ENCODE measurements at places on chromosomes 1 and 21.

- no peak for DNase-seq
Measured at GRCh38 chr1:240258910-240259309, 167.2 kb downstream of the FMN2 start.

GRCh38 chr1:151520359-151520758, 9.2 kb downstream of the CGN start:
- DNase-seq: no peak

DNA sequence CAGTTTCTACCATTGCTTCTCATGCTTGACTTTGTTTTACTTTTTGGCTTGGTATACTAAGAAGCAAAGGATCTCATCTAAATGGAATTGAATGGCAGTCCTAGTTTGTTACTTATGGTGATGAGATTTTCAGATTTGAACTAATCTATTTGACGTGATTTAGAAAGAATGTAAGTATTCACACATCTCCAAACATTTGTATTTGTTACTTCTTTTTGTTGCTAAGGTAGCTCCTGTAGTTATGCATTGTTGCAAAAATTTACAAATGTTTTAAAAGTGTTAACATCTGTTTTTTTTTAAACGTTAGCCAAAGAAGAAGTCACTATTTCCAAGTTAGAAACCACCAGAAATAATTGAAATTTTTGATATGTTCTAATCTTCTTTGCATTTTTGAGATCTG, 222.5 kb downstream of the RPS6KC1 start:
- DNase-seq: no peak

GRCh38 chr1:147892216-147892615, 10.4 kb upstream of the GJA8 start:
- DNase-seq: peak; percentile 1

DNA sequence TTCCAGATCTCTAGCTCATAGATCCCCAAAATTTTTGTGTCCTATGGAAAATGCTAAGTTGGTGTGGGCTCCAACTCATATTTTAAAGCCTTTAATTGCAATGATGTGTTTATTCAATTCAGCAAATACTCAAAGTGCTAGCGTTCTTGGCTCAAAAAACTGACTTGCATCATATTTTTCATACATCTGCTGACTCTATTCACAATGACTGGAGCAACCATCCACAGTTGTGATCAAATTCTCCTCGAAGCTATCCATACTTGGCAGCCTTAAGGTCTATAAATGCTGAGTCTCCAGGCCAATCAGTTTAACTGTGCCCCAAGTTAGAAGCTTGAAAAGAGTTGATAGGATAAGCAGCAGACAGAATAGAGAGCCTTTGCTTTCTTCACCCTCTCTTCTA, 2.9 kb upstream of the ATP1A1 start:
- no peak for DNase-seq

DNA sequence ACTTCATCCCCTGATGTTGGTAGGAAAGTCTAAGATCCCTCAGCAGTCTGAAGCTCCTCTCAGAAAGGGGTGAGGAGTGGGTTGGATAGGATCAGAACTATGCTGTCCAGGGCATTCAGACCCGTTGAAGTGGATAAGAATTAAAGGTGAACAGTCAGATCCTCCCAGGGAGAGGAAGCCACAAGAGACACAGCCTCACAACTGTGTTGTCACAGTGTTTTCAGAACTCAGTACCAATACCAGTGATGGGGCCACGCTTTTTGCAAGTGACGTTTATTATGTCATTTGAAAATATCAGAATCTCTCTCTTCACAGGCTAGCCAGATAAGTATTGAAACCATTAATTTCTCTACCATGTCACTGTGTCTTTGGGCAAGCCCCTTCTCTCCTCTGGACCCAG, 15.4 kb upstream of the EPS15 start:
- DNase-seq: no peak

DNA sequence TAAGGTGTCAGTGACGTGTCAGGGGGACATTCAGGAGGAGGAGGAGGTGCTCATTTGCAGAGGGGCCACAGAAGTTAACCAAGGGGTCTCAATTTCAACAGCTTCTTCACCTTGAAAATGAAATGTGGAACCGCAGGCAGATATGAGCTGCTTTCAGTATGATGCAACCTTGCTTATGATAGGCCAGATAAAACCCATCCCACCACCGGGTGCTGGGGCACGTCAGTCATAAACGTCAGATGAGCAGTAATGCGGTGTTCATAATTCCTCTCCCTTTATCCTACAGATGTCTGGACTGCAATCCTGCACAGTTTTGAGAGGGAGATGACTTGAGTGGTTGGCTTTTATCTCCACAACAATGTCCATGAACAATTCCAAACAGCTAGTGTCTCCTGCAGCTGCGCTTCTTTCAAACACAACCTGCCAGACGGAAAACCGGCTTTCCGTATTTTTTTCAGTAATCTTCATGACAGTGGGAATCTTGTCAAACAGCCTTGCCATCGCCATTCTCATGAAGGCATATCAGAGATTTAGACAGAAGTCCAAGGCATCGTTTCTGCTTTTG, 1.7 kb downstream of the PTGFR start:
- DNase-seq: no peak

DNA sequence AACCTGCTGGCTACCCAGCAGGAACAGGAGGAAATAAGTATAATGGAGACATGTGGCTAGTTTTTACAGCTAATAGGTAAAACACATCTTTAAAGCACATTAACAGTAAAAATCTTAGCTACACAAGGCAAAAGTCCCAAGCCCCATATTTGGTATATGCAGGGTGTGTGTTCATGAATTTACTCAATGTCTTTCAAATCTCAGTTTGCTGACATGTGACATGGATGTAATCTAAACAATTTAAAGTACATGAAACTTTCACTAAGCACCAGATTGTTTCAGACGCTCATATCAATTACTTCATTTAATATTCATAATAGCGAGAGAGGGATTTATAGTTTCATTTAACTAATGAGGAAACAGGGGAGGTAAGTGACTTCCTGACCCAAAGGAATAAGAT, 3.9 kb downstream of the TACSTD2 start:
- DNase-seq: no peak
